ENCODE measurements at places on chromosomes 7 and 10. TPM values are rescaled to one million over a fixed set of nuclear protein-coding genes. Genes with fewer than 3 reads are reported as not detected.

The MBL2 gene
- total RNA-seq, result not detected

The GUSB gene
- total RNA-seq, result 5.0 TPM

The TMEM273 gene
- 9.1 TPM for total RNA-seq

The GJD4 gene
- total RNA-seq, result not detected

The SLC39A12 gene
- not detected for total RNA-seq

The RAB19 gene
- not detected for total RNA-seq

The USP54 gene
- total RNA-seq, result 276 TPM

The CNTNAP2 gene
- not detected for total RNA-seq

The CFAP70 gene
- total RNA-seq, result 1.2 TPM

The TFPI2 gene
- total RNA-seq, result 3.7 TPM

The HTR5A gene
- not detected for total RNA-seq

The PIP gene
- total RNA-seq, result not detected

The FAM131B gene
- total RNA-seq, result 0.38 TPM

The AZGP1 gene
- total RNA-seq, result 2.6 TPM

The NKX2-3 gene
- not detected for total RNA-seq

The SPDYE11 gene
- total RNA-seq, result not detected

The INTS1 gene
- 108 TPM for total RNA-seq
